ENCODE measurements at places on chromosomes 2 and 18.

DNA sequence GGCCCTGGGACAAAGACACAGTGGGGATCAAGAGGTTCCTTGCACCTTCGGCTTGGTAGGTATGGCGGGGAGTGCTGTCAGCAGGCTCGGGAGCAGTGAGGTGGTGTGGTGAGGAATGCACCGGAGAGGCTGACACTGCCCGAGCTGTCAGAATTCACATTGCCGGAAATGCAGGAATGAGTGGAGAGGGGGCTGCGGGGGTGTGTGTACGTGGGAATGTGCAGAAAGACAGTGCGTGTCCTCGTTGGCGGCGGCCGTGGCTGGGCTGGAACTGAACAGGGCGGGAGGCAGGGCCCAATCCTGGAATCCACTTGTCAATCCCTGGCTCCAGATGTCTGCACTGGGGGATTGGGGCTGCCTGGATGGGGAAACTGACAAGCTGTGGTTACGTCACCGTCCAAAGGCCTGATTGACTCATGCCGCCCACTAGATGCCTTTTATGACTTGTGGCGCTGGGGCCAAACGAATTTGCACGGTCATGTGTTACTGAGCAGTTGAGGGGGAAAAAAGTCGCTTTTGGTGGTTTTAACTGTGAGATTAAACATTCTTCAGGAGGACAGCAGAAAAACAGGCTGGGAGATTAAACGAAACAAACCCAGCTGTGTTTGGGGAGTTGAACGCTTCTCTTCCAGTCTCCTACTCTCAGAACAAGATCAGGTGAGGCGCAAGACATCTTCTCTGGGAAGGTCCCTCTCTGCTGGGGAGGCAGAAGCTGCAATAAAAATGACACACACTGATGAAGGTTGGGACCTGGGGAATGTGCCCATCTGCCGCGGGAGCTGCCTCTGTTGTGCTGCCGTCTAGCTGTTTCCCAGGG, 189.4 kb upstream of the GLI2 start:
- DNase-seq = peak; percentile 21

DNA sequence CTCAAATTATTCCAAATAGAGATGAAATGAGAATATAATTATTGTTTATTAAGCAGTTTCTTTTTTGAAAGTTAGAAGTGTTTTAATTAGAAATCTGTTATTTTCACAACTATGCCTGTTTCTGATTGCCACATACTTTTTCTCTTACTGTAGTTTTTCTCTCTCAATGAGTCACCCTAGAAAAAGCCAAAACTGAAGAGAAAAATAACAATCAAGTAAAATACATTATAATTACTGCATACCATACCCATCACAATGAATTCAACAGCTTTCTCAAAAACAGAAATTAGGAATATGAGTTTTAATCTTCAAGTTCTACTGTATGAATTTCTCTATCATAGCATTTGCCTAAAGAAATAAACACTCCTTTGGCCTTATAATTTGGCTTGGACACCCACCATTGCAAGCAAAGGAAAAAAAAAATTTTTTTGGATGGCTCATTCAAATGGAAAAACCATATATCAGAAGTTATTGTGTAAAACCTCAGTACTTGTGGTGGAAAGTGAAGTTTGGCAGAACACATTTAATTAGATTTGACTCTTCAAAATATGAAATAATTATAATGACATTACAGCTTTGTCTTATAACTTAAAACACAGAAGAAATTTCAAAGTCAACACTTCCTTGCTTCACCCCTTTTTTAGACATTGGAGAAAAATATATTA, 138.5 kb downstream of the DYM start:
- no peak for DNase-seq

- DNase-seq = no peak
These were observed 727.0 kb upstream of the PIK3C3 start for GRCh38 chr18:41227993-41228392.

DNA sequence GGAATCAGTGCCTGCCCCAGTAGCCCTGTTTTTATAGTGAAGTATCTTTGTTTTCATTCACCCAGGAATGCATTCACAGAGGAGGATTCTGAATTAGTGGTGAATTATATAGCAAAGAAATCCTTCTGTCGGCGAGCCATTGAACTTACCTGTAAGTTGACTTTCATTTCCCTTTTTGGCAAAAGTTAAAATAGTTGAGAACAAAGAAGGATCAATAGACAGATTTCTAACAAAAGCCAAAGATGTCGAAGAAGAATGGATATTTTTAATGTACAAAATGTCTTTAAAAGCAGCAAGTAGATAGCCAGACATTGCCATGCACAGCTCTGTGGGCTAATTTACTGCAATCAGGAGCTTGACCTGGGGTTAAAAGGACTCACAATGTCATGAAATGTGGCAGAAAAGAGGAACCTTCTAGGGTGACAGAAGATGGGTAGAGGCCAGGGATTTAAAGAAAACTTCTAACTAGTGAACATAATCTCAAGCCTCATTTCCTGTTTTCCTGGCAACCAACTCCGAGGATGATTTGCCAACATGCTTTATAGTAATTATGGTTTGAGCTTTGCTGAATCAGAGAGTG, 53.8 kb upstream of the TMEM87B start:
- peak; percentile 87 for DNase-seq

Data from hematopoietic multipotent progenitor cell treated with erythropoietin and hydrocortisone succinate and interleukin-3 and kit ligand, for 4 days (in vitro differentiated cells).